ENCODE measurements at places on chromosomes 2 and 18.

GRCh38 chr2:25250331-25251070 lies 82.1 kb upstream of the POMC start:
- no peak for DNase-seq

DNA sequence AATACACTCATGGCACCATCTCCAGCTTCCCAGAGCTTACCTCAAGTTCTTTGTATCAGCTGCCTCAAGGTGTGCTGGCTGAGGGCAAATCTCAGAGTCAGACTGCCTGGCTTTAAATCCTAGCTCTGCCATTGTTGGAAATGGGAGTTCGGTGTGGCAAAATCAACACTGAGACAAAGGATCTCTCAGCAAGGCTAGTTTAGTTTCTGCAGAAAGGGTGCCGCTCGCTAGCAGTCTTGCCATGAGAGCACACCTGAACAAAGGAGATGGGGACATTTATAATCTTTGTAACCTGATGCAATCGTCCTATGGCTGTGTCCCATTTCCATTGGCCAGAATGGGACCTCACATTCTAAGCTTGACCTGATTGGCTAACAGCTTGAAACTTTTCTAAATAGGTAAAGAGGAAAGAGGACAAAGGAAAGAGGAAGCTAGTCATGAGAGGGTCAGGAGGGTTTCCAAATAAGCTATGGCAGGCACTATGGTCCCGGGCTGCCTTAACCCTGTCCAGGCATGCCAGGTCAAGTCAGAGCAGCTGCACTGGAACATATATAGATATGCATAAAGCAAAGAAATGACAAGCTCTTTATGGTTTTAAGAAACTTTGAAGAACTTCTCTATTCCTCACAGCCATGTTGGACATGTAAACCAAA lies 4.3 kb upstream of the UBE2F start:
- DNase-seq: no peak

DNA sequence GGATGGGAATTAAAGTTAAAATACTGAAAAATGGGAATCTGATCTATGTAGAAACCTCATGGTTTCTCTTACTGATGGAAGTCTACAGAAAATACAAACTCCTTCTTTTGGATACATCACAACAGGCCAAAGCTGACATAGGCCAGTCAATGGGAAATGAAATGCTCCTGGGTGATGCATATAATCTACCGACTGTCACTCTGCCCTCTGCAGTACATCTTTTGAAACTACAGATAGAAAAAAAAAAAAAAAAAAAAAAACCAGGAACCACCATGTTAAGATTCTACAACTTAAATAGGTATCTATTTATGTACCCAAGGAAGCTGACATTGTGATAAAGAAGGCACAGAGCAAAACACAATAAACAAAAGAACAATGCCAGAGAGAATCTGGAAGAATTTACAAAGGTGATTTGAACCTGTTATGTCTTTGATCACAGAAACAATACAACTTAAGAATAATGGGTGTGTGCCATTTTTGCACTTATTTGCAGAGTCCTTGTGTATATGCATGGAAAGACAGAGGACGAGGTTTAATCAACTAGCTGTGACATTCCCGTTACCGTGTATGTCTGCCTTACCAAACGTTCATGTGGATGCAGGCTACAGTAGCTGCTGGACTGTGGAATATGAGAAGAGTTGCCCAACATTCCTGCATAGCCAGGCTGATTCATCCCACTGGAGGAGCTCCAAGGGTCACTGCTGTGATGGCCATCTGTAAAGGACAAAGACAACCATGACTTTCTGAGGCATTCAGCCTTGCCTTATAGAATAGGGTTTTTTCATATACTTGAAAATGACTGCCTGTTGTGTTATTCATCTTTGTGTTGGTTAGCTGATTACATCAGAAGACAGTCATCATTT lies 312.7 kb downstream of the TCF4 start:
- DNase-seq: peak; percentile 90

DNA sequence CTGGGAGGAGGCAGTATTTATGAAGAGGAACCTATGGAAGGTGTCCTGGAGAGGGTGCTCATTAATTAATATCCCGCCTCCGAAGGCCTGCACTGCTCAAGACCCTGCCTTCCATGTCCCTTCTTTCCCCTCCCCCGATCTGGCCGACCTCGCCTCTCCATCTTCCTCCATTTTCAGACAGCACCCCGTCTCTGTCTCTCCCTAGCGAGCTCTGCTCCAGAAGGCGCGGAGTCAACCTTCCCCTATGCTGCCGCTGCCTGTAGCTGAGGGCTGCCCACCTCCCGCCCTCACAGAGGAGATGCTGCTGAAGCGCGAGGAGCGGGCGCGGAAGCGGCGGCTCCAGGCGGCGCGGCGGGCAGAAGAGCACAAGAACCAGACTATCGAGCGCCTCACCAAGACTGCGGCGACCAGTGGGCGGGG lies 1.1 kb upstream of the WBP1 start:
- DNase-seq: no peak

- DNase-seq: no peak
Measured at GRCh38 chr2:238106339-238106697, 6.2 kb downstream of the ESPNL start.

DNA sequence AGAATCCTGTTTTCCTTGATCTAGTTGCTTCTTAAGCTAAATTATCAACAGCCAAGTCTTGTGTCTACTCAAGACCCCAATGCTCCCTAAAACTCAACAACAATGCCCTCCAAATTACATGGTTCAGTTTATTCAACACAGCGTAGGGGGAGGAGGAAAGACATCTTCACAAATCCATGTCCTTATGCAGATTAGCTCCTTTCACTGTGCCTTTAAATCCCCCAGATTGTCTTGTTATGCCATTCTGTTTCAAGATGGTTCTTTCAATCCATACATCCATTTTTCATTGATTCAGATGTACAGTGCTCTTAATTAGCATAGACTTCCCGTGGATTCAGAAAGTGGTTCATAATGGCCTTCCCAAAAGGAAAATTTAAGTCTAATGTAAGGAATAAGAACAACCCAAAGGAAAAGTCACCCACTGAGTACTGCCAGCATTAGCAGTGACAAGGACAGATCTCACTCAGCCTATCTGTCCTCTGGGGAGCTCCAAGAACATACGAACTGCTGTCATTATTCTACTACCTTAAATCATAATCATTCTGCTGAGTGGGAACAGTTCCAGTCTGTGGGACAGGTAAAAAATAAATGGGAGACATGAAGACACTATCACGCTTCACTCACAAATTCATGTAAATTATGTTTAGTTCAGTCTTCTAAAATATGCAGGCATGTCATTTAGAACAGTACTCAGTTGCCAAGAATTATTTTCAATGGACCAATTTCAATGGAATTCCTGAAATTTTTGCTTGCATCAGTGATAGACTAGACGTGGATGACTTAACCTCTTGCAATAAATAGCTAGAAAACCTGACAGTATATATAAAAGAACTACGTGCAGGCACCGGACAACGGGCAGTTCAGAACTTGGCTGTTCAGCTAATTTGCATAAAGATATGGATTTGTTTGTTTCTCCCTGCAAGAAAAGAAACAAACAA lies 58.9 kb upstream of the RNU4ATAC start:
- DNase-seq: no peak

- DNase-seq: no peak
Measured at GRCh38 chr2:3968736-3969135, 265.4 kb downstream of the DCDC2C start.

GRCh38 chr18:3209859-3210569 lies 9.8 kb downstream of the MYOM1 start:
- no peak for DNase-seq

- DNase-seq: no peak
Measured at GRCh38 chr18:62280786-62281185, 44.3 kb upstream of the TNFRSF11A start.

DNA sequence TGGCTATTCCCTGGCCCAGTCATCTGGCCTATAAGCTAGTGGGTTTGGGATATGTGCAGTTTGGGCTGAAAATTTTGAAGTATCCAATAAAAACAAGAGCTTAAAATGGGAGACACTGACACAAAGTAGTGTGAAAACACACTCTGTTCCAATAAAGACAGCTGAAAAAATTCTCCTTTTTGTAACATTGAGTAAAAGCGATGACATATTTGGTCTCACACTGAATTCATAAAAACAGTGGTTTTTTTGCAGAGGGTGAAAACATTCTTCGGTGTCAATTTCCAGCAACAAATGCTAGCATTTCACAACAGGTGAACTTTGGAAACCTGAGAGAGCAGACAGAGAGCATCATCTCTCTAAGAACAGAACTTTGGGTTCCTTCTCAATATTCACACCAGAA lies 142.2 kb downstream of the OSR1 start:
- DNase-seq: no peak

DNA sequence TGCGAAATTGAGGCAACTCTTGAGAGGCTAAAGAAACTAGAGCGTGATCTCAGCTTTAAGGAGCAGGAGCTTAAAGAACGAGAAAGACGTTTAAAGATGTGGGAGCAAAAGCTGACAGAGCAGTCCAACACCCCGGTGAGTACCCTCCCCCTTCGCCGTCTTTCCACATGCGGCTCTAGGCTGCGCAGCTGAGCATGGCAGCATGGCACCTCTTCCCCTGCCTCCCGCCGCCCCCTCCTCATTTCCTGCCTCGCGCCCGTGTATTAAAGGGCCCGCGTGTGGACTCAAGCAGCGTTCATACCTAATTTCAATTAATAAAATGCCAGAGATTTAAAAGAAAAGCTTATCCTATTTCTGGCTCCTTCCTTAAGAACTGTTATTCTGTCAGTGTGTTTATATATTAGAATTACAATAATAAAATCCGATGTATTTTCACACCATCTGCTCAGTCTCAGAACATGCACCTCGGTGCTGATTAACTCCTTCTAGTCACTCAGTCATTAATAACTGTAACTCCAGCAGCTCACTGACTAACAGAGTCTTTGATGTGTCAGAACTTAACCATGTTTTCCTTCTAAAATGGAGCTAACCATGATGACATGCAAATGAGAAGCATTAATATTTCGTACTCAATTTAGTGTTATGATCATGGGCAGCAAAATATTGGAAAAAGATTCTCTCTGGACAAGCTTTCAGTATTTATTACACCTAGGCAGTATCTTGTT lies 137.4 kb upstream of the CDCA7 start:
- no peak for DNase-seq

- DNase-seq: no peak
Measured at GRCh38 chr2:120656273-120656950, 79.3 kb upstream of the GLI2 start.

GRCh38 chr2:101741775-101742520 lies 44.4 kb downstream of the MAP4K4 start:
- no peak for DNase-seq

DNA sequence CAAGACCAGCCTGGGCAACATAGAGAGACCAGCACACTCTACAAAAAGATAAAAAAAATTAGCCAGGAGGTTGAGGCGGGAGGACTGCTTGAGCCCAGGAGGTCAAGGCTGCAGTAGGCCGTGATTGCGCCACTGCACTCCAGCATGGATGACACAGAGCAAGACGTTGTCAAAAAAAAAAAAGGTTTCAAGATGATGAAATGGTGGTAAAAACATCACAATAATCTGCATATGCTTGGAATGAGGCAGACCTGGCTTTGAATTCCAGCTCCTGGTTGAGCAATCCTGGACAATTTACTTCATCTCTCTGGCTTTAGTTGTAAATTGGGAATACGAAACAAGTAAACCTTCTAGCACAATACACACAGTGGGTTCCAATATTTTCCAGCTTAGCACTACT lies 24.1 kb downstream of the USP40 start:
- no peak for DNase-seq
